ENCODE measurements at places on chromosomes 7 and 10.

DNA sequence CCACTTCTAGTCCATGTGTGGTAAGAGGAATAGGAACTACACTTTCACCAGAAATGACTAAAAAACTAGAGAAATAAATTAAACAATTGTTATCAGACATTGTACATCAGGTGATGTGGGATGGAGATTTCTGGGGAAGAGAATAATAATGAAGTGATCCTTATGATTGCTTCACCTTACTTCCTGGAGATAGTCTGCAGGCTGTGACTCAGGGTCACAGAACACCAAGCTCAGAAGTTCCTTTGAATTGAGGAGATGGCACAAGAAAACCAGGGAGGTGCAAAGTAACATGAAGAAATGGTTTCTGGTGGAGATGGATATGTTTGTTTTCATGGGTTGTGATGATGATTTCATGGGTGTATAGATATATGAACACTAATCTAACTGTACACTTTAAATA lies 44.5 kb downstream of the ZWINT start:
- DNase-seq: no peak

- DNase-seq: no peak
Observed at GRCh38 chr10:112376396-112376790, 2.5 kb downstream of the ACSL5 start.

GRCh38 chr7:155363852-155364600 lies 66.3 kb downstream of the INSIG1 start:
- no peak for DNase-seq

DNA sequence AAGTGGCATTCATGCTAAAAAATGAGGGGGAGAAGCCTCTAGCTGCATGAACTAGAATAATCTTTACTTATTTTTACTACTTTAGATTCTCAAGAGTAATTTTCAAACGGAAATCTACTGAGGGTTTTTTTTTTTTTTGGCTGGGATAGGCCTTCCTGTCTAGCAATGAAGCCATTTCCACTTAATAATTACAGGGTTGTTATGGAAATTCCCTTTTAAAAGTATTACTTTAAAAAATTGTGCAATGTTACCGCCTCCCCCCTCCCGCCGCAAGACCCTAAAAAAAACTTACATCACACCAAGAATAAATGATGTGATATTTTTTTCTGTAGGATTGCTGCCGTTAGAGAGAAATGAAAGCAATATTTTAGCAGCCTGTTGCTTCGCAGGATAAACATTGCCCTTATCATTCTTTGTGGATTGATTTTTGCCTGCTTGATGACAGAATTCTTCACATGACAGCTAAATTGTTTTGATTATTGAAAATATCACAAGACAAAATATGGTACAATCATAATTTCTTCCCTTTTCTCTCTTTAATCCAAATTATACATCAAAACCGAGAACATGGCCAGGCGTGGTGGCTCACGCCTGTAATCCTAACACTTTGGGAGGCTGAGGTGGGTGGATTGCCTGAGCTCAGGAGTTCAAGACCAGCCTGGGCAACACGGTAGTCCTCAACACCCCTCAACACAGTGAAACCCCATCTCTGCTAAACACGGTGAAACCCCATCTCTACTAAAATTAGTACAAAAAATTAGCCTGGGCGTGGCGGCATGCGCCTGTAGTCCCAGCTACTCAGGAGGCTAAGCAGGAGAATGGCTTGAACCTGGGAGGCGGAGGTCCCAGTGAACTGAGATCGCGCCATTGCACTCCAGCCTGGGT lies 32.8 kb downstream of the ARL4A start:
- no peak for DNase-seq

- no peak for DNase-seq
Observed at GRCh38 chr10:33272635-33273034, 61.8 kb downstream of the NRP1 start.

DNA sequence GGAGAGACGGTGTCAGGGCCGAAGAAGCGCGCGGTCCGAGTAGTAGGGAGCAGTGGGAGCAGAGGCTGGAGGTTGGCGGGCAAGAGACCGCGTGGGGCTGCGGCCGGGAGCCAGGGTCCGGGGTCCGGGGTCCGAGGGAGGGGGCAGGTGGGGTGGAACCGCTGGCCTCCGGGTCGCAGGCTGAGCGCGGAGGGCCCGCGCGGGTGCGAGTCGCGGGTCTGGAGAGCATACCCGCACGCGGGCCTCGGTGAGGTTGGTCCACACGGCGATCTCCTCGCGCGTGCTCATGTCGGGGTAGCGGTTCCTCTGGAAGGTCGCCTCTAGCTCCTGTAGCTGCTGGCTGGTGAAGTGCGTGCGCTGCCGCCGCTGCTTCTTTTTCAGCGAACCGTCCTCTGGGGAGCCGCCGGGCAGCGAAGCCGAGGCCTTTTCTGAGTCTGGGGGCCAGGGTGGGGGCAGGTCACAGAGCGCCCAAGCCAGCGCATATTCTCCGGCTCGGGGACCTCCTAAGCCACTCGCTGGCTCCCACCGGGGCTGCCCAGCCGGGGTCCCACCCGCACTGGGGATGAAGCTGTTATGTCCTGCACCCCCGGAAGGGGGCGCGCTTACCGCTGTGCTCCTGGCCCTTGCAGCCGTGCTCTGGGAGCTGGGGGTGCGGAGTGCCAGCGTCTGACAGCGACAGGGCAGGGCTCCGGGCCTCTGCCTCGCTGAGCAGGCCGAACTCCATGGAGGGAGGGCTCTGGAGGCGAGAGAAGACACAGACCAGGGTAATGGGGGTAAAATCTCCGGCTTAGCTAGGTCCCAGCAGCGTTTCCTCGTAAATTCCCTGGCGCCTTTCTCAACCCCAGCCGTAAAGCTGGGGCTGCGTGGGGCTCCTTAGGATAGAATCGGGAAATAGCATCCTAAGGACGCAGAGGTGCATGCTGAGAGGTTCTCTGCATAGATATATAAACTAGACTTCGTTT lies 5.5 kb downstream of the ELOVL3 start:
- peak; percentile 20 for DNase-seq

GRCh38 chr7:36034020-36034419 lies 119.0 kb upstream of the EEPD1 start:
- DNase-seq: no peak

- peak; percentile 56 for DNase-seq
Observed at GRCh38 chr10:89563861-89564478, 28.6 kb upstream of the SLC16A12 start.
